B cell (primary cell): ENCODE measurements at places on chromosomes 7 and 10. TPM values are rescaled to one million over a fixed set of nuclear protein-coding genes. Genes with fewer than 3 reads are reported as not detected.

- no peak for DNase-seq
Measured at GRCh38 chr10:104067525-104067924, 18.2 kb downstream of the COL17A1 start.

DNA sequence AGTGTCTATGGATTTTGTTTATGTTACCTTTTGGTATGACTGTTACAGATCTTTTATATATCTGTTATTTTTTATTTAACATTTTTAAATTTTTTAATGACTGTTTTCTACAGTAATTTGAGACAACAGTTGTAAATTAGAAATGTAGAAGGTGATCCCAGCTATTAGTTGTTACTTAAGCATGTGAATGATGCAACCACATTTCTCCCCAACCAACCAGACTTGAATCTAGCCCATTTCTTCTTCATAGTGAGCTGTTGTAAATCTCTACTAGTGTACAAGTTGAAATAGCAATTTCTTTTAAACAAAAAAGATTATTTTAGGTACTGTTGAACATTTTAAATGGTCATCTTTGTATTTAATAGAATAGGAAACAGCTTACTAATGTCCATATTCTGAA, 18.0 kb downstream of the TMEM106B start:
- no peak for DNase-seq

TMEM196 gene
- not detected in 2 replicates for polyA plus RNA-seq

PNLIPRP3 gene
- not detected in 2 replicates for polyA plus RNA-seq

NAT16 gene
- polyA plus RNA-seq: not detected in 2 replicates

FBXL13 gene
- 0.22 and 0.37 TPM in 2 replicates for polyA plus RNA-seq
